B cell (primary cell): ENCODE measurements at places on chromosomes 1 and 21. TPM values are rescaled to one million over a fixed set of nuclear protein-coding genes. Genes with fewer than 3 reads are reported as not detected.
A peak's percentile ranks its signal among the peaks of the same experiment; 100 is the strongest.

The IL23R gene
- not detected in 2 replicates for total RNA-seq

The RAB3B gene
- total RNA-seq, result 0.02 TPM in 2 replicates

The NR1I3 gene
- total RNA-seq, result not detected in 2 replicates

The AK2 gene
- 104 and 109 TPM in 2 replicates for total RNA-seq

DNA sequence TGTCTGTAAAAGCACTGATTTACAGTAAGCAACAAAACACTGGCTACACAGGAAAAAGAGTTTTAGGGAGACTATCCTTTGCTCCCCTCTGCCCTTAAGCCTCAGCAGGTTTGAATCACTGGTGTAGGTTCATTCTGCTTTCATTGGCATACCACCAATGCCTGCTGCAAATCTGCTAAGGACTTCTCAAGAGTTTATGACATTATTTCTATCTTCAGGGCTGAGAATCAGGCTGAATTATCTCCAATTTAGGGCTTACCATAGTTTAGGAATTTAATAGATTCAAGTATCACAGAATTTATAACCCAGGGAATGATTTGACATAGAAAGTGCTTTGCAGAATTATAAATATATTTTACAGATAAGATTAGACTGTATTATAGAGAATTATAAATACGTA lies 6.7 kb upstream of the ZBTB18 start:
- DNase-seq, result no peak

DNA sequence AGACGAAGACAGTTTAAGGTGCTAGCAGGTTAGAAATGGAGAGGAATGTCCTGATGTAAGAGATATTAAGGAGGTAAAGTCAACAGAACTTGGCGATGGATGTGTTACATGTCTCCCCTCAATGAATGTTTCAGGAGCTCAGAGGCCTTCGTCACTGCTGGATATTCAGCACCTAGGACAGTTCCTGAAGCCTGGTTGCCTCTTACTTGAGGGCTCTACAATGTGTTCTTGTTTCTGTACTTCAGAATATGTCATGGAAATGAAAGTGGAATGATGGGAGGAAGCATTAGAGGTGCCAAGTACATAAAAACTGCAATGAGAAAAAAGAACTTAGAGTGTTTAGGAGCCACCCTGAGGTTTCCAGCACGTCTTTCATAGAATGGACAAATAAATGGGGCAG lies 17.7 kb downstream of the TNR start:
- DNase-seq, result peak; percentile 23

The RPTN gene
- not detected in 2 replicates for total RNA-seq

DNA sequence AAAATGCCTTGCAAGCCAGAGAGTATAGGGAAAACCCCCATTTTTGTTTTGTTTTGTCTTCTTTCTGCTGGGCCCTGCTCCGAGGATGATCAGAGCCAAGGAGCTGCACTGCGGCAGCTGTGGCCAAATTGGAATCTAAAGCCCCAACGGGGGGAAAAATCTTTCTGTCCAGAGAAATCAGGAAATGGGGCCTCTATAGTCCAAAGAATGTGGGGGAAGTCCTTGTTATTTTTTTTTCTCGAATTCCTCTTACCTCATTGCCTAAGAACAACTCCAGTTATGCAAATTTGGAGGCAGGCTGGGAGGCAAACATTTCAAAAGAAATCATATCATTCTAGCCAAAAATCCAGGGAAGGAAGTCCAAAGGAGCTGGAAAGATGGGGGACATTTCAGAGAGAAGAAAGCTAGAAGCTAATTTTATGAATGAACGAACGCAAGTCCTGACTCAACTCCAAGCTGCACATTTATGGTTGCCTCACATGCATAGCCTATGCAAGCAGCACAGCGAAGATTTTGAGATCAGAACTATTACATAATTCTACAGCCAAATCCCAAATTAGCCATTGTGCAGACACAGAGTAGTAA lies 263.2 kb downstream of the KCTD3 start:
- no peak for DNase-seq

DNA sequence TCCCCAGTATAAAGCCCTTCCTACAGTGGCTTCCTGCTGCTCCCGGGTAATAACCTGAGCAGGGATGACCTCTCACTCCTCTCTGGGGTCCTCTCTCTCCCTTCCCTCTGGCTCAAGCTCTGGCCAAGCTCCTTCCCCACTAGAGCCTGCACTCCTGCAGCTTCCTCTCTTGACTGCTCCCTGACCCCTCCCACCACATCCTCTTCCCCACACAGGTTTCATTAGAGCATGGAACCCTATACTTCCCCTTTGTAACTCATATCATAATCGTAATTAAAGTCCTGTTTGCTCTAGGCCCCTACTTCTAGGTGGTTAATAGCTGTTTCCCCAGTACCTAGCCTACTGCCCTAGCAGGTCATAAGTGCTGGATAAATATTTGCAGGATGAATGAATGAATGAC lies 146.2 kb downstream of the C1orf21 start:
- peak; percentile 29 for DNase-seq

DNA sequence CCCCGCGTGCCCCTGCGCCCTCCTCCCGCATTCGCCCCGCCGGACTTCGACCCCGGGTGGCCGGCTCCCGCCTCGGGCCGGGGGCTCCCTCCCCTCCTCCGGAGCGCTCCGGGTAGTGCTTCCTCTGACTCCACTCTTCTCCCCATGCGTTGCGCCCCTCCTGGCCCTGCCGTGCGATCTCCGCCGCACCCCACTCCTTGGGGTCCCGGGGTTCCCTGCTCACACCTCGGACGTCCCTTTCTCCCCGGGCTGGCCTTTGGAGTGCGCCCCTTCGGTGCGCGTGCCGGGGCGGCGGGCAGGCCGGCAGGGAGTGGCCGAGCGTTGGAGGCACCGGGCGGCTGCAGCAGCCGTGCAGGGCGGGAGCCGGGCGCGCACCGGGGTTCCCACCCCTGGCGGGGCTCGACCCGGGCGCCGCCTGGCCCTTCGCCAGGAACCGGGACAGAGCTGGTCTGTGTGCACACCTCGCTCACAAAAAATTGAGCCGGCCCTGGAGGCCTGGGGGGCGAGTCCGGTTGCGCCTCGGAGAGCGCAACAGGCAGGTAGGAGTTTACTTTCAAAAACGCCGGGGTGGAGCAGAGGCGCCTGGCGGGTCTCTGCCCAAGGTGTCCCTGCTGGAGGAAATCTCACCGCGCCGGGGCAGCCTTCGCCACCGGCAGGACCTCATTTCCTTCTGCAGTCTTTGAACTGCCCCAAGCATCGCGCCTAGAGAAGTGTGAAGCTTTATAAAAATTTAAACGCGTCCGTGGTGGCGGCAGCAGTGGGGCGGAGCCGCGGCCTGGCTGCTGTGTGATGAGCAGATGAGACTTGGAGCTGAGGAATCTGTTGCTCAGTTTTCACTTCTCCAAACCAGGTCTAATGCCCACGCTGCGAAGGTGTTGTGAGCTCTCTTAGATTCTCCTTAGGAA lies 650 bp downstream of the VANGL1 start:
- peak; percentile 11 for DNase-seq

The NUP210L gene
- total RNA-seq, result 0.15 and 0.20 TPM in 2 replicates

- DNase-seq, result no peak
Observed at GRCh38 chr1:177629526-177629925, 340.3 kb downstream of the SEC16B start.

The RHEX gene
- 12.8 and 14.1 TPM in 2 replicates for total RNA-seq

The KISS1 gene
- total RNA-seq, result not detected in 2 replicates

- no peak for DNase-seq
Observed at GRCh38 chr1:19067182-19067911, 110.9 kb upstream of the IFFO2 start.

- no peak for DNase-seq
Observed at GRCh38 chr1:206658981-206659273, 23.6 kb downstream of the DYRK3 start.

DNA sequence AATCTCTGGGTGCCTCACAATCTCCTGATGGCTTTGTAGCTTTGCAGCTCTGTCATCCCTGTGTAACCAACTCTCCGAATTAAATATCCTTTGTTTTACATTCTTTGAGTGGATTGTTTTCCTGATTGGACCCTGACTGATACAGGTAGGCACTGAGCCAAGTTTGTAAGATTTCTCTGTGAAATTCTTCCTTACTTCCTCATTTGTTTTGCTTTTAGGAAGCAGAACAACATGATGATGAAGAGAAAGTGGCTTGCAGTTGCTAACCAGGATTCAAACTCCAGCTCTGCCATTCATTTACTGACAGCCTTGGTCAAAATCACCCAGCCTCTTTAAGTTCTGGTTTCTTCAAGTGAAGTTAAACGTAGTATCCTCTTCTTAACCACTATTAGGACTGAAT lies 452.3 kb downstream of the OMA1 start:
- no peak for DNase-seq
